SW480 (cell line): ENCODE measurements at places on chromosomes 3 and 15.

DNA sequence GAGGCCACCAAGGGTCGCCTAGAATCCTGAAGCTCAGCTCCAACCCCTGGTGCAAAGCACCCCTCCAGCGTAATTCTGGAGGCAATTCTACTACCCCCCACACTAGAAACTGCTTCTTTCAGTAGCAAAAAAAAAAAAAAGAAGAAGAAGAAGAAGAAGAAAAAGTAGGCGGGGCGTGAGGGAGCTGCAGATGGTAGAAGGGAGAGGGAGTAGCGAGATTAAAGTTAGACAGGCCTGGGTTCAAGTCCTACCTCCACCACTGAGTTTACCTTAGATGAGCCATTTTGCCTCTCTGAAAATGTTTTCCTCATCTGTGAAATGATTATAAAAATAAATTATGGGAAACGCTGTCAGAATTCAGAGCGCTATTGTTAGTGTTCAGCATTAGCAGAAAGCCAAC is 913 bp downstream of the FAM174B start:
- DNase-seq = no peak

GRCh38 chr3:188581365-188581764 is 427.4 kb downstream of the LPP start:
- DNase-seq = no peak

GRCh38 chr3:89964347-89964746 is 856.9 kb downstream of the EPHA3 start:
- no peak for DNase-seq

- no peak for DNase-seq
These were observed 47.9 kb downstream of the PEAK1 start for GRCh38 chr15:77371850-77372563.

- peak; percentile 88 for DNase-seq
These were observed 30.3 kb upstream of the C15orf39 start for GRCh38 chr15:75171408-75171807.

- no peak for DNase-seq
These were observed 50.6 kb upstream of the ULK4 start for GRCh38 chr3:42012383-42012934.
